ENCODE measurements at places on chromosomes 7 and 10.

DNA sequence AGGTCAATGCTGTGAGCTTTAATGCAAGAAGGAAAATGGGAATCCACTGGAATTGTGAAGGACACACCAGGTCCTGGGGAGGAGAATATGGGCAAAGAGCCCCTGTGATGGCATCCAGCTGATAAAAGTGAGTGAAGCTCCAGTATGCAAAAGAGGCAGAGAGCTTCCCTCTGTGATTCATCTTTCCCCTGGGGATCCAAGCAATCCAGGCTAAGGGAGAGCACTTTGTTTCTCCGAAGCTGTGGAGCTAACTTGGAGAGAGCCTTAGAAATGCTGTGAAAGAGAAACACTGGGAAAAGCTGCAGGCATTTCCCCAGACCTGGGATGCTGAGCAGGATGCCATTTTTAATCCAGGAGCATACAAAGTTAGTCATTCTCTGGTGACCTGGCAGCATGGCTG, 489.5 kb downstream of the SH2D4B start:
- no peak for DNase-seq

- DNase-seq, result no peak
Observed at GRCh38 chr7:31094271-31094670, 42.2 kb downstream of the ADCYAP1R1 start.

DNA sequence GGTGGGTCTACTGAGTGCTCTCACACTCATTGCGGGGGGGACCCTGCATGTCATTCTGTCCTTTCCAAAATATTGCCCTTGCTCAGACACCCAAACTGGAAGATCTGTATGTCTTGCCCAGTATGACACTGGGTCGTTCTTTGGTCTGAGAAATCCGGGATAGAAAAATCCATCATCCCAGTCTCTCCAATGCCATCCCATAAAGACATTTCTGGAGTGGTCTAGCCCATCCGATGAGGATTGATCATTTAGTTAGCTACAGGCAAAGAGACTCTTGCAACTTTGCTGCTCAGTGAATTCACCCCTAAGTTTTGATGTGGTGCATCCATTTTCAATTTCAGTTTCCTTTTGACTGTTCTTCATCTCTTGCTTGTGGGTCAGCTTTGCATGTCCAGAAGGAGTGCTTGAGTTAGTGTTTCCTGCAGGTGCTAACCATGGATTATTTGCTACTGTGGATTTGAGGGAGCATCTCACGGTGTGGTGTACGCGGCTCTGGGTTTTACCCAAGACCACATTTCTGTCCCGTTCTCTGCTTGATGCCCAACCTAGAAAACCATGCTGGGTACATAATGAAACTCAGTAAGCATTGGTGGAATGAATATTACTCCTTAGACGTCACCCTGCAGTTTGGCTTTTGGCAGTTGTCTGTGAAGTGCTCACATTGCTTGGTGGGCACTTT, 247.0 kb upstream of the MKI67 start:
- no peak for DNase-seq

DNA sequence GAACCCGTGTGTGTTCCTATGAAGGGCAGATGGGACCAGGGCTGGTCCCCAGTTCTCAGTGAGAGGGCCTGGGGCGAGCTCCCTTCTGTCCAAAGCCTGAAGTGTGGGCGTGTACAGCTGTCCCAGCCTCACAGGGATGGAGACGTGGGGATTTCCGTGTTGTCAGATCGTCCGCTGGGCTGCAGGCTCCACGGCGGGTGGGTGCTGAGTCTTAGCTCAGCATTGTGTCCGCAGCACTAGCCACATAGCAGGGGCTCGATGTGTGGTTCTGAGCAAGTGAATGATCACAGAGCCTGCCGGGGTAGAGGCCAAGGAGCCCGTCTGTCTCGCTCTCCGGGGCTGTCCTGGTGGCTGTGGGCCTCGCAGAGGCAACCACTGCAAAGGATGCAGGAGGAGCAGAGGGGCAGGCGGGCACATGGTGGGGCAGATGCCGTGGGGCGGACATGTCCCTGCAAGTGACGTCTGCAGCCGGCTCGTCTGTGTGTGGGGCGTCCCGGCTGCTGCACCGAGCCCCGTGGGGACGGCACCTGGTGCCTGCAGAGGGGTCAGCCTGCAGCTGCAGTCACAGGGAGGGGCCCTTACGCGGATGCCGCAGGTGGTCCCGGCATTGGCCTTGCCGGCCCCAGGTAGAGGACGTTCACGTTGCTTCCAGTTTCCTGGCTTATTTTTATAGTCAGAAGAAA, 30.9 kb downstream of the FAM20C start:
- no peak for DNase-seq

DNA sequence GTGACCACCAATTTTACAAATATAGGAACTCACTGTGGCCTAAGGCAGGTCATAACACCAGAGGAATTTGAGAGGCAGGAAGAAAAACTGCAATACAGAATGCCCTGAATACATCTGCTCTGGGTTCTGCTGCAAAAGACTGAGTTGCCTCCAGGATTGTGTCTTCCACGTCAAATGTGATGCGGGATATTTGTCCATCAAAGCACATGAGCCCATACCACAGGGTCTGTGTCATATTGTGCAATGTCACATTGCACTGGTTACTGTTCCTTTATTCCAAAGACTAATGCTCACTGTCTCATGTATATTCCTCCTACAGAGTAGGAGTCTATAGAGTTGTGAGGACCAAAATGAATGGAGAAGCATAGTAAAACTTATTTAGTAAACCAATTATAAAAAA, 58.6 kb upstream of the ABCB4 start:
- DNase-seq, result no peak

DNA sequence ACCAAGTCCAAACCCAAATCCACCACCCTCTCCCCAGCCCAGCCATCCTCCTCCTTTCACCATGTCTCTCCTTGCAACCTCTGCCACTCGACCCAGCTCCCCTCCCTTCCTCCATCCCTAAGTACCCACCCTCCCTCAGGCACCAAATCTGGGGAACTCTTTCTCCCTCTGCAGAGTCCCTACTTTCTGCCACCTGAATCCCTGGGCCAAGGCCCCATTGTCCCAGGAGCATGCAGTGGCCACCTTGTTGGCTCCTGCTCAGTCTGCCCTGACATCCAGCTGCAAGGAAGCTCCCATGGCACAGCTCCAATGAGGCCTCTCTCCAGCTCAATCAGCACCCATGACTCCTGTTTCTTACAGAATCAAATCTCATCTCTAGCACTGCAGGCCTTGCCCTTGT, 5.5 kb upstream of the UNC5B start:
- no peak for DNase-seq
